Non-pigmented ciliary epithelial cell (primary cell): ENCODE measurements at places on chromosomes 3 and 15.

DNA sequence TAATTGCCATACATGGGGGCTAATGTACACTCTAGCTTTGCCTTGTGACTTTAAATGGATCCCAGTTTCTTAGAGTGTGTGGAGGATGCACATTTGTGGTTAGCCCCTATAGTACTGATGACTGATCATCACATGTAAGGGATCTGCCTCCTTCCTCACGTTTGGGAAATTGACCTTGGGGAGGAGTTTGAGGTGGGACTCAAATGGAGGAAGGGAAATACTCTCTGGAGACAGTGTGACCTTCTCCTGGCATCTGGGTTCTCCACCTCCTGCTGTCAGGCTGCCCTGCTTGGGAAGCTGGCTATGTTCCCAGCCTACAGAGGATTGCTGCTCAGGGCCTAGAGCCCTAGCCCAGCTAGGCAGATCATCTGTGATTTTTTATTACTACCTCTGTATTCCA is 48.7 kb downstream of the PPM1L start:
- no peak for DNase-seq

DNA sequence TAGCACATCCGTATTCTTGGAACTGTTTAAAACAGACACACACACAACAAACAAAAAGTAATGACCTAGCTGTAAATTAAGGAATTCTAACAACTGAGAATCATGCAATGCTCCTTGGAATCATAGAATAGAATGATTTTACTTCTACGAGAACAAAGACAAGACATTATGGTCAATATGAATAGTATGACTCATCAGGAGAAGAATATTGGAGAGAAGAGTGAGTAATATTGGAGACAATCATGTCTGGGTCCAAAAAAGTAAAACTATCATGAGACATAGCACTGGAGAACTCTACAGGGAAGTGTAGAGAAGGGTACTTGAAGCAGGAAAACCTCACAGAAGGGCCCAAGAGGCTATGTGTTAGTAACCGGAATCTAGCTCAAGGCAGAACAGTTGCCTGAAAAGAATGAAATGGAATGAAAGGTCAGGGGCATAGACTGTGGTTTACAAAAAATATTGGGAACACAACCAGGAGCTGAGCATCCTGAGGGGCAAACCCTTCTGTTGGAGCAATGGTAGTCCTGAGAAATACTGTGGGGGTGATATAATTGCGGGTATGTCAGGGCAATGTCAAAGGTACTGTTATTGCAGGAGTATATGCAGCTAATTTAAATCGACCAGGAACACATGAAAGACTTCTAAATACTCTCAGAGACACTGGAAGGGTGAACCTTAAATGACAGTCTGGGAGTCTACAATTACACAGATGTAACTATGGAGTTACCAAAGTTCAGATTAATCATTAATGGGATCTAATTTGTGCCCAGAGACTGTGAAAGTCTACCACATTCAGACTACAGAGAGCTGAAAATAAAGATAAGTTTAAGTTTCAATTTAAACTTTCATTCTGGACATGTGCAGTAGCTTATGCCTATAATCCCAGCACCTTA is 201.2 kb downstream of the BCHE start:
- no peak for DNase-seq

DNA sequence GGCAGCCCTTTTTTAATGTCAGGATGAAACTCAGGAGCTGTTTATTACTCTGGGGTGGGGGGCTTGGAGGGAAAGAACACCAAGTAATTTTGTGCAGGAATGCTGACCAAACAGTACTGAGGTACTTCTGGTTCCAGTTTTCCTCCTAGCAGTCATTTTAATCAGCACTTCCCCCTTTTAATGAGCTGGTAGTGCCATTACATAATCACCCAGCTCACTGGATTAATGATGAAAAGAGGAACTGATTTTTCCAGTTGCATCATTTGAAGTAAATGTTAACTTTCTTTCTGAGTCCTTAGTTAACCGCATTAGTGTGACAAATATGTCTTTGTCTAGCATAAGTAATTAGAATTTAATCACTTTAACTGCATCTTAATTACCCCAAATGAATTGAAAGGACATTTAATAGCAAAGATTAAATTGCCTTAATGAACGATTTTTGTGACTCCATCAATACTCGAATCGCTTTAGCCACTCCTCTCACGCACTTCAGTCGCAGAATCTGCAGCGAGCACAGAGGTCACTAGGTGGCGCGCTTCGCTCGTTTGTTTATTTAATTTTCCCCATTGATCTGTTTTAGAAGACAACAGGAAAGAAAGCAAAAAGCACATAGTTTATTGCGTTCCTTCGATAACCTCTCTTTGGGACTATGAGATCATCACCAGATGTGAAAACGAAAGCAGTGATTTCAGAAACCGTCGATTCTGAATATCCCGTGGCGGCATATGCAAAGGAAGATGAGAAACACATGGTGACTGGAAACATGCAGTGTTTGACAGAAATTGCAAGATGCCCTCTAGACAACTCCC is 9.8 kb downstream of the ONECUT1 start:
- no peak for DNase-seq

- no peak for DNase-seq
These were observed 33.6 kb downstream of the FOXP1 start for GRCh38 chr3:71549951-71550350.

DNA sequence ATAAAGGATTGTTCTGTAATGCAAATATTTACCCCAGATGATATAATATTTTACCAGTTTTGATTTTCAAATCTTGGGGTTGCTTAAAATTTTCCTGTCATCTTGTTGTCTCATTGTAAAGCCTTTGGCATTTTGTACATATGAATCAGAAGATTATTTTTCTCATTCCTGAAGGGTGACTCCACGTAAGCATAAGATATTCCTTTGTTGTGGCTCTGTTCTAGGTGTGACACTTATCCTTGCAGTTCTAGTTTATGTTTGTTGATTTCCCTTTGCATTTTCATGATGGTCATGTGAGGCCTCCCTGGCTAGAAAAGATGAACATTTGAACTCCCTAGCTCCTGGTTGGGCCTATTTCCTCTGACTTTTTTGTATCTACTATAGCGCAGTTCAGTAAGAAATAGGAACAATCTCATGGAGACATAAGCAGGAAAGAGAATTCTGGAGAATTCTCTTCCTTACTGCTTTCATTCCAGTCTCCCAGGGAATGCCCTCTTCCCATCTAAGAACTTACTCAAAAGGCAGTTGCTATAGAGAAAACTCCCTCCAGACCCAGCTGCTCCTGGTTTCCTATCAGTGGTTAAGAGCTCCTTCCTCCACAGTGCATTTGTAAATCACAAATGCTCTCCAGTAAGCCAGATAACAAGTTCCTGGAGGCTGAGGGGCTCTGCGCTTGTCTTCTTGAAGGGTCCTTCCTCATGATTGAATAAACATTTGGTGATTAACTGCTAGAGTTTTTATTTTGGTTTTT is 124.7 kb downstream of the WNT5A start:
- peak; percentile 47 for DNase-seq

DNA sequence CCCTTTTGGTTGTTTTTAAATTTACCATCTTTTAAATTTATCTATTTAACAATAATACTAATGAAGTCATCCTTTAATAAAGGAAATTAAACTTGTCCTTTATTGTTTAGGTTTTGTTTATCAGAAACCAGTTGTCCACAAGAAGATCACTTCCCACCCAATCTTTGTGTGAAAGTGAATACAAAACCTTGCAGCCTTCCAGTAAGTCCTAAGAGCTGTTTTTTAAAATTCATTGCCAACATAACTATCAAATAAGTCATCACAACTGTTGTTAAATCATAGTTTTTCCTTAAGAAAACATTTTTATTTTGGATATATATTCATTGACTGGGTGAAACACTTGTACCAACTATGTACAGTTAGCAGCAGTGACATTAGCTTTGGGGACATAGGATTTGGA is 59.4 kb downstream of the CALML4 start:
- DNase-seq, result no peak

GRCh38 chr3:135311699-135312098 is 516.6 kb downstream of the EPHB1 start:
- no peak for DNase-seq

DNA sequence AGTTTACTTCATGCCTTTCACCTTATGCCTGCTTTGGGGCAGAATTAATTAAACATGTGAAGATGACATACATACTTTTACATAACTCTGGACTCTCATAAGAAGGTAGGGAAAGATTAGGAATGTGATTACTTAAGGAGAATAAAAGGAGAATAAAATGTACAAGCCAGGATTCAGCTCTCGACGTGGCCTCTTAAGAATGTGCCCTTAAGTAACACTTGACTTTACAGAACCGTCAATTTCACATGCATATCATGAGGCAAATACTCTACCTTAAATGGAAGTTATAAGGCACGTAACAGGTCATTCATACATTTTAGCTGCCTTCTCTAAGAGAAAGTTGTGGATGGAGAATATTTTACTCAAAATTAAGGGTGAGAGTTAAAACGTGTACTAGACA is 263.7 kb upstream of the LMCD1 start:
- DNase-seq, result no peak

DNA sequence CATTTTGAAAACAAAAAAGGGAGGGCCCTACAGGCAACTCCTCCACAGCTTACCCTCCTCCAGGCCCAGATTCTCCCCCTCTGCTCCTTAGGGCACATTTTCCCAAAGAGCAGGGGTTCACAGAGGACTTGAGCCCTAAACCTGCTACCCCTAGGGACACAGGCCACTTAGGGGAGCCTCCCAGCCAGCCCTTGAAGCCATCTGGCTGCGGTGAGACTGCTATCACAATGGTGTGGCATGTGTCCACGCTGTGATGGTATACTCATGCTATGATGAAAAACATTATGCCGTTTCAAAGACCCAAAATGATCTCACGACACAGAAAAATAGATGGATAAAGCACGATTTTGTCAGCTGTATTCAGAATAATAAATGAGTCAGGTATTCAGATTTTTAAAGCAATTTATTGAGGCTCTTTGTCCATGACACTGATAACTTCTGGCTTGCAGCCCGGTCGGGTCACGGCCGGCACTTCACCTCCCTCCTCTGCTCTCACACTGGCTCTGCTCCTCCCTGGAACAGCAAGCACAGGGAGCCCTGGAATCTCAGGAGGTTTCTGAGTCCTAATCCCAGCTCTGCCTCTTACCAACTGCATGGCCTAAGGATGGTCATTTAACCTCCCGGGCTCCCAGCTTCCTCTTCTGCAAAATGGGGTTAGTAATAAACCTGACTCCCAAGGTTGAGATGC is 115.3 kb downstream of the MEGF11 start:
- DNase-seq, result no peak

DNA sequence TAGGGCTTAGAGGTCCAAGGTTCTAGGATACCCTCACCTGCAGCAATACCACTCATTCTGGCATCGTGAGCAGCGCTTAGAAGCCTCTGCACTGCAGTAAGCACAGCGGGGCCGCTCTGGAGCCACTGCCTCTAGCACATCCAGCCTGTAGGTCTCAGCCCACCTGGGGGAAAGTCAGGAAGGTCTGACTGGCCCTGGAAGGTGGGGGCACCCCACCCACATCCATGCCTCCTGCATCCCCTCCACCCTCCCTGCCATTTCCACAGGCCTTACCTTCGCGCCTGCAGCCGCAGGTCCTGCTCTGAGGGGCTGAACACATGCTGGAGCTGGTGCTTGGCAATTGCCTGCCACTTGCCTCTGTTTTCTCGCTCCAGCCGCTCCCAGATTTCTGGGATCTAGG is 901 bp upstream of the RASSF1 start:
- DNase-seq, result no peak

DNA sequence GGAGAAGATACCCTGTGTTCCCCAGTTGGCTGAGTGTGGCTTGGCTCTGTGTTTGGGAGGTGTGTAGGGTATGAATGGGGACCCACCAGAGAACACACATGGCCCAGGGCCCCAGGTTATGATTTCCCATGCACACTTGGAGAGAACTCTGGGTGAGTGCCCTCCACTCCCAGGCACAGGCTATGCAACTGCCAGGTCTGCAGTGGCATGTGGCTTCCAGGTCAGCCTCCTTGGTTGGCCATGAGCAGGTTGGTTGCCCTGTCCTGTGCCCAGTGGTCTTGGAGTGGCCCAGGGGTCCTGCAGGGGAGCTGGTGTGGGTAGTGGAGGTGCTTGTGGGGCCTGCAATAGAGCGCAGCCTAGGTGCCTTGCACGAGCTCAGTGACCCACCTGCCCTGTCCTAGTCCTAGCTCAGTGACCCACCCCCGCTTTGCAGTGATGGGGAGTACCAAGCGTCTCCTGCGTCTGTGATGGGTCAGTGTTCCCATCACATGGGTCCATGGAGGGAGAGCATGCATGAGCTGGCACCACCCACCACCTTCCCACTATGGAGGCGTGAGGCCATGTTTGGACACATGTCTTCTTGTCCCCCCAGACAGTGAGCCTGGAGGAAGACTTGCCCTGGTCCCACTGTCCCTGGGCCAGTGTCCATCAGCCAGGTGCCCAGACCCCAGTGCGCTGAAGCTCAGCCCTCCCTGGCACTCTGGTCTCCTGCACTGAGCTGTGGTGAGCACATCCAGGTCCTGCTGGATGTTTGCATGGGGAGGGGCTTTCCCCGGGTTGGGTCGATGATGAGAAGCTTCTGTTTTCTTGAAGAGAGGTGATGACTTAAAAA is 217.3 kb downstream of the SNRPN start:
- no peak for DNase-seq

DNA sequence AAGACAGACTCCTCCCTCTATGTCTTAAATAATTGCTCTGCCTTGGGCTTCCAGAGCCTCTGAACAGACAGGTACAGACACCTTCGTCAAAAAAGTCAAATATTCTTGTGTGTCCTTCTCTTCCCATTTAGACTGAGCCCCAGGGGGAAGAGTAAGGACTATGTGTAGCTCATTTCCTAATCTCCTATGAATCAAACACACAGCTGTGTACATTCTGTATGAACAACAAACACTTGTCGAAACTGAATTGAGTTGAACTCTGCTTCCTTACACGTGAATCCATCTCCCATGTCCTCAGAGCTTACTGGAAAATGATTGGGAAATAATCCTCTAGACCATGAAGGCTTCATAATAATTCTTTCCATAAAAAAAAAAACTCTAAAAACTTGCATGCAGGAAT is 80.8 kb downstream of the MOBP start:
- no peak for DNase-seq

DNA sequence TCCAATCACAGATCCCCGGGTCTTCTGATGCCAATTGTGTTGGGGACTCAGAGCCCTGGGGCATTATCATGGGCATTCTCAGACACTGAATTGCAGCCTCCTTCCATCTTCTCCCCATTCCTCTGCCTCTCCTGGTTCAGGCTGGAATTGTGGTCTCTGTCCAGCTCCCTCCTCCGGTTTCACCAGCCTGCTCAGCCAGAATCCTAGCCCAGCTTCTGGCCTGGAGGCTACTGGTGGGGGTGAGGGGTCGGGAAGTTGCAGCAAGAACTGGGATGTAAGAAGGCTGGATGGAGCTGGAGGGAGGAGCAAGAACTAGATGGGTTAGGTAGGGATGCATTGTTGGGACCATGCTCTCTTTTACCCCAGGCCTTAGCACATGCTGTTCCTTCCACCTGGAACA is 53.5 kb downstream of the TLE3 start:
- DNase-seq, result no peak

GRCh38 chr3:175186511-175186910 is 327.4 kb downstream of the NAALADL2 start:
- DNase-seq, result no peak

GRCh38 chr3:35417080-35417479 is 222.2 kb upstream of the ARPP21 start:
- no peak for DNase-seq

- no peak for DNase-seq
These were observed 513.4 kb downstream of the SHQ1 start for GRCh38 chr3:72334681-72335457.

GRCh38 chr3:18767756-18768303 is 342.7 kb upstream of the SATB1 start:
- no peak for DNase-seq
